ENCODE measurements at places on chromosomes 1 and 21.
A peak's percentile ranks its signal among the peaks of the same experiment; 100 is the strongest.

DNA sequence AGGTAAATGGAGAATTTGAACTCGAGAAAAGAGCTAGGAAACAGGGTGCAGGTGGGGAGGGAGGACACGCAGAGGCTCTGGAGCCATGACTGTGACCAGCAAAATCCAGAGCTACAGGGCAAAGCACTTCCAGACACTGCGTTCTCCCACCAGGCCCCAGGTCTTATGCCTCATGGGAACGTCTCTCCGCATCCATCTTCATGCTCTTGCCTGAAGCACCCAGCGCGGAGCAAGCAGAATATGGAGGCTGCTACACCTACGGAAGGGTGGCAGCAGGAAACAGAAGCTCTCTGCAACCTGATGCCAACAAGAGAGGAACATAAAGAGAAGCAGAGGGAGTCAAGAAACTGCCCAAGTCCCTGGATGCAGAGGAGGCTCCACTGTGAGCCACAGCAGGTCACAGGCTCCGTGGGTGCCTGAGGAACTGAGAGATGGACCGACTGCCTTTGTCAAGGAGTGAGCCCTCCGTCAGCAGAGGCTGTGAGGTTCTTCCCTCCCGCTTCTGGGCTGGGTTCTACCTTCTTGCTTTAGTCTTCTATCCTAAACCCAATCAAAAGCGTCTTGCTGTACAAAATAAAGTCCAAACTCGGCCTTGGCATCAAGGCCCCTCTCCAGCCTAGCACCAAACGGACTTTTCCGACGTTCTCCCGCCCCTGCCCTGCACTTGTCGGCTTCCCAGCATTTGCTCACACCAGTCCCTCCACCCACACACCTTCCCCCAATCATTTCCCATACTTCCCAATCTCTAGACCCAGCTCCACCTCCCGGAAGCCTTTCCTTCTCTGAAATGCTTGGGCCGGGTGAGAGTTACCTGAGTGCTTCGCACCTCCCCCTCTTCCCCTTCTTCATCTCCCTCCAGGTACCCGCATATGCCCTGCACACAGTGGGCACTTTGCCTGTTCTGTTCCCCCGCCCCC lies 930 bp downstream of the DHCR24 start:
- DNase-seq = peak; percentile 5

DNA sequence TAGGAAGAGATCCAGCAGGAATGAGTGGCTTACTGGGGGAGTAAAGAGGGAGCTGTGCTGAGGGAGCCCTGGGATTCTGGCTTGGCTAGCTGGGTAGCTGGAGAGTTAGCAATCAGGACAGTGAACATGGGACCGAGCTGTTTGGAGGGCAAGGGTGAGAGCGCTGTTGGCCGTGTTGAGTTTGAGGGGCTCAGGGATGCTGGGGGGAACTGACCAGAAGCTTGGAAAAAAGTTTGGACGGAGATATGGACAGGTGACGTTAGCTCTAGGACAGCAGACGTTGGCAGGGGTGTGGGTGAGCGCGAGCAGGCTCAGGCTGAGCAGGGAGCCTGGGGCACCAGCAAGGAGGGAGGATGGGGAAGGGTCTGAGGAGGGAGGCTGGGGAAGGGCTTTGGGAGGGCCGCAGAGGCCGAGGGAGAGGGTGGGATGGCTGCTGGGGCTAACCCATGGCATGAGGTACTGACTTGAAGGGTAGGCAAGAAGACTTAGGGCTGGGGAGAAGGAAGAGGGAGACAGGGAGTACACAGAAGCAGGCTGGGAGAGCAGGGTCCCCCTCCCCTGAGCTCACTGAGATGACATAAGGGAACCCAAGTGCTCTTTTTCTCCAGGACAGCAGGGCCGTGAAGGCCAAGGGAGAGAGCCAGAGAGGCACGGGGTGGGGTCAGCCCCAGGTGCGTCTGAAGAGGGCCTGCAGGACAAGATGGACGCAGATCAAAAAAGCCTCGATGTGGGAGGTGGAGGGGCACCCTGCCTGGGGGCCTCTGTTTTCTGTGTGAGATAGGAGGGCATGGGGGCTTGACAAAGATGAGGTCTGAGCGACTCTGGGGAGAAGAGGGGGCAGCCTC lies 8.2 kb downstream of the SH2D2A start:
- DNase-seq = no peak

- no peak for DNase-seq
Observed at GRCh38 chr1:160625321-160625720, 21.5 kb downstream of the SLAMF1 start.

GRCh38 chr1:231369282-231369681 lies 31.2 kb downstream of the SPRTN start:
- DNase-seq = no peak

GRCh38 chr1:76835203-76835602 lies 32.1 kb upstream of the ST6GALNAC5 start:
- no peak for DNase-seq

DNA sequence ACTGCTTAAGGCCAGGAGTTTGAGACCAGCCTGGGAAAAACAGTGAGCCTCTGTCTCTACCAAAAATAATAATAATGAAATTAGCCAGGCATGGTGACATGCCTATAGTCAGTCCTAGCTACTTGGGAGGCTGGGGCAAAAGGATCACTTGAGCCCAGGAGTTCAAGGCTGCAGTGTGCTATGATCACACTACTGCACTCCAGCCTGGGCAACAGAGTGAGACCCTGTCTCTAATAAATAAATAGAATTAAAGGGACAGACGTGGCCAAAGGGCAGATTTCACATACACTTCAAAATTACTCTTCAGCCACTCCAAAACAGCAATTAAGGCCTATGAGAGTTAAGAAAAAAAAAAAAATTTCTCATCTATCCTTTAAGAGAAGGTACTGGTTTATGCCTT lies 45.7 kb downstream of the GATAD2B start:
- DNase-seq = no peak

All from NCI-H524 (cell line).